ENCODE measurements at places on chromosomes 4 and X.

DNA sequence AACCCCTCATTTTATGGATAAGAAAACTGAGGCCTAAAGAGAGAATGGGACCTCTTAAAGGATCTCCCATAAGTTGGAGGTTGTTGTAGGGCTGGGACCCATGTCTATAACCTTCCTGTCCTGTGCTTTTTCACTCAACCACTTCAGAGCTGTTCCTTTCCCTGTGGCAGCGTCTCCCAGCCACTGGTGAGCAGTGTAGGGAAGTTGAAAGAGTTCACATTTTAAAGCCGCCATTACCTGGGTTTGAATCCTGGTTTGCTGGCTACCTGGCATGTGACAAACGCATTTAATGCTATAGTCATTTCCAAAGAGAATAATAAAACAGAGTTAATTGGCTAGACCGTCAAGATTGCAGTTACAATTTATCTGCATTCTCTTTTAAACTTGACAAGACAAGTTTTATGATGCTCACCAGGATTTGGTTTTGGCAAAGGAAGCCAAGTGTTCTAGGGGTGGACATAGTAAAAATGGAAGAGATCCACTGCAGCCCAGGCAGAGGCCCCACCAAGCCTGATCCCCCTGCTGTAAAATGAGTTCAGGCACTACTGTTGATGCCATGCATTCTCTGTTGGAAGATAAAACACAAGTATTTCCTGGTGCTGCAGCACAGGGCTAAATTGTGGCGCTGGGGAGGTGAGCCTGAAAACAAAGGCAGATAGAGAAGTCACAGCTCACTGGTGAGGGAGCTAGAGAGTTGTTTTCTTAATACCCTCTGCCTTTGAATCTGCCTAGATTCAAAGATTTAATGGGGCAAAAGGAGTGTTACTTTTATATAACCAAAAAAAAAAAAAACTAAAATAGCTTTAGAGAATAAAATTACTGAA lies 218.7 kb downstream of the NWD2 start:
- DNase-seq = no peak

GRCh38 chr4:24768006-24768405 lies 27.4 kb upstream of the SOD3 start:
- no peak for DNase-seq

GRCh38 chr4:164320847-164321246 lies 433.1 kb upstream of the SMIM31 start:
- DNase-seq = no peak

DNA sequence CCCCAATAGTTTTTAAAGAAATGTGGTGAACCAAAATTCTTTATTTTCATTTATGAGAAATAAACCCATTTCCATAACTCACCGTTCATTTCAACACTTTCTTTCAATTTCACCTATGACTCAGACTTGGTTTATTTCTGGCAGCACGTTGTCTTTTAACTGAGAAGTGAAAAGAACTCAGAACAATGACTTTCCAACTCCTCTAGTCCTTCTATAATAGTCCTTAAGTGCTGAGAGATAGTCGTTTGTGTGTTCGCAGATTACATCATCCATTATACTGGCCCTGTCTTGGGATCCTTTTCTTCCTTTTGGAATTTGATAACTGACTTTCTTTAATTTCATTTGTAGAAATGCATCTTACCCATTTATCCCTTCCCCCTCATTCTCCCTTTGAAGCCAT lies 113.6 kb downstream of the GLUD2 start:
- no peak for DNase-seq

GRCh38 chrX:87327267-87327666 lies 190.3 kb upstream of the KLHL4 start:
- no peak for DNase-seq

DNA sequence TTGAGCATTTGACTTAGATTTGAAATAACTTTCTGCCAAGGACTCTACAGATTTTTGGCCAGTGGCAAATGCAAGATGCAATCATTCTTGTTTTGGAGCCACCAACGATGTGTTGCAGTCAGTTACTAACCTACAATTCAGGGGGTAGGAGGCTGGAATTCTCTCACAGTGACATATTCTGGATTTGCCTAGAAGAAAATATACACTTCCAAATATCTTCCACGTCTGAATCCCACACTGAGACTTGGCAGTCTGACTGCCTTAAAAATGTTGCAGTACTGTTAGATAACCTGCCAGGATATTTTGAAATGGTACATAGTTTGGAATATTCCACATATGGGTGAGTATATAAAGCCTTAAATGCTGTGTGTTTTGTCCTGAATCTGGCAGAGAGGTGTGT lies 27.6 kb upstream of the AGTR2 start:
- DNase-seq = no peak

GRCh38 chr4:25321703-25322102 lies 9.1 kb downstream of the ZCCHC4 start:
- no peak for DNase-seq

DNA sequence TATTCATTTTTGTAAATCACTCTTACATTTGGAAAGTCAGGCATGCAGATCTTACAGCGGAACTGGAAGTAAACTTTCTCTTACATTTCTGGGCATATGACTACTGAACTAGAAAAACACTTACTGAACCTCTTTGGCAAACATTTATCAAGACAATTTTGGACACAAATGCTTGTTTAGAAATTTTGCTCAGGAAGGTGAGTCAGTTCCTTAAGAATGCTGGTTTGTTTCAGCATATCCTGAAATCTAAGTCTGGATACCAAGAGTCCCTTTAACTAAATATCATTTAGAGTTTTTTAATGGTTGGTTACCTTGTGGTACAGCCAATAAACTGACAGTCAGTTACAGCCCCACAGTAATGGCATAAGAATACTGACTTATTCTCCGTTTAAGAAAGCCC lies 15.0 kb downstream of the SHISA3 start:
- no peak for DNase-seq

- DNase-seq = no peak
Observed at GRCh38 chr4:86398187-86398586, 38.3 kb upstream of the MAPK10 start.

- no peak for DNase-seq
Observed at GRCh38 chr4:124028182-124028581, 631.6 kb downstream of the SPRY1 start.

GRCh38 chr4:183830438-183830985 lies 74.6 kb upstream of the STOX2 start:
- DNase-seq = no peak

DNA sequence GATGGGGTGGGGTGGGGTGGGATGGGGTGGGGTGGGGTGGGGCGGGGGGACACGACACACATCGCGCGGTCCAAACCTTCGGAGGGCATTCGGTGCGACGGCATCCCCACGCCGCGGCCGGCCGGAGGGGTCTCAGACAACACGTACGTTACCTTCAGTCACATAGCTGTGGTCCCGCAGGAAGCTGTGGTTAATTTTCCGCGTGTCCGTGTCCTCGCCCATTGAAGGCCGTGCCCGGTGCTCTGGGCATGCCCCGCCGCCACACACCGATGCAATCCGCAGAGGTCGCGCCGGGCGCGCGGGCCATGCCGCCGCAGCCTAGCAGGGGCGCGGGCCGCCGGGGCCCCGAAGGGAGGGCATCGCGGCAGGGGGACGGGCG lies 417 bp downstream of the PPP2R2C start:
- DNase-seq = no peak

DNA sequence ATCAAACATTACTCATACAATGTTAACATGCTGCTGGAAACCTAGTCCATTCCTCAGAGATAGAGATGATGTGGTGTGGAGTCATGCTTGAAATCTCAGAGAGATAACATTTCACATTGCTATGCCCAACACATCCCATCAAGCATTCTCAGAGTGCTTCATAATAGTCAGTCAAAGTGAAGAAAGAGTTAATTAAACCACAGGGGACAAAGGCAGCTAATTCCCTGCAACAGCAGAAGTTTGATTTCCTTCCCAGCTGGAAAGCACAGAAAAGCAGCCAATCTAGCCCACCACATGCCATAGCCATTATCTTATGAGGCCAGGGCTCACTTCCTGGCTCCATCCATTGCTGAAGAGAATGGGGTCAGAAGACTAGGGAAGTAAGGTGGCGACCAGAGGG lies 8.9 kb downstream of the KDR start:
- DNase-seq = no peak

DNA sequence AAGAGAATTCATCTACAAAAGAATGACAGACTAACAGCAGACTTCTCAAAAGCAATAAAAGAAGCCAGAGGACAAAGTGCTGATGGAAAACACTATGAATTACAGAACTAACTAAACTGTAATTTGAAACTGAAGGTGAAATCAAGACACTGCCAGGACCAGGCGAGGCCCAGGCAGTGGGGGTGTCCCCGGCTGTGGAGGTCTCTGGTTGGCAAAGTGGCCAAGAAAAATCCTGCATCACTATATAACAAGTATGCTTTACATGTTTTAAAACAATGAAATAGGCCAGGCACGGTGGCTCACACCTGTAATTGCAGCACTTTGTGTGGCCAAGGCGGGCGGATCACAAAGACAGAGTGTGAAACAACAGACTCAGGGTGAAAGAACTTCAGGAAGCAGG lies 32.9 kb downstream of the CHM start:
- no peak for DNase-seq

- DNase-seq = no peak
Observed at GRCh38 chrX:13864264-13864663, 47.4 kb upstream of the GPM6B start.

- no peak for DNase-seq
Observed at GRCh38 chr4:140099983-140100382, 54.0 kb downstream of the MAML3 start.

DNA sequence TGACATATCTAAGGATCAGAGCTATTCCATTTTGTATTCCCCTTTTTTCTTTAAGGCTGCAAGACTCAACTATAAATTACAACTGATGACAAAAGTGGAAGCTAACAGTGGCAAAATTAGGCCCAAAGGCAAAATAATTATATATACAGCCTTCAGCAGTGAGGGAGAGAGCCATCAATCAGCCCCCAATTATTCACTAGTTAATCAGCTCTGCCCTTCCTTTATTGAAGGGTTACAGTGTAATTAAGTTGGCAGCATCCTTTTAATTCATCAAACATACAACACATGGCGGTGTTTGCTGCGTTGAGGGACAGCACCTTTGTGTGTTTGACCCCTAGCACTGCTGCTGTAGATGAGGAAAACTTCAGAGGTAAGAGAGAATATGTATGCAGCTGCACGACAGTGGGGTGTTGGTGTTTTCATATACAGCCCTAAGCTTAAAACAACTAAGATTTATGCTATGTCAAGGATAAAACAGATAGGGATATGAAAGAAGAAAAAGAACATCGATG lies 973.9 kb upstream of the POU3F4 start:
- DNase-seq = no peak

DNA sequence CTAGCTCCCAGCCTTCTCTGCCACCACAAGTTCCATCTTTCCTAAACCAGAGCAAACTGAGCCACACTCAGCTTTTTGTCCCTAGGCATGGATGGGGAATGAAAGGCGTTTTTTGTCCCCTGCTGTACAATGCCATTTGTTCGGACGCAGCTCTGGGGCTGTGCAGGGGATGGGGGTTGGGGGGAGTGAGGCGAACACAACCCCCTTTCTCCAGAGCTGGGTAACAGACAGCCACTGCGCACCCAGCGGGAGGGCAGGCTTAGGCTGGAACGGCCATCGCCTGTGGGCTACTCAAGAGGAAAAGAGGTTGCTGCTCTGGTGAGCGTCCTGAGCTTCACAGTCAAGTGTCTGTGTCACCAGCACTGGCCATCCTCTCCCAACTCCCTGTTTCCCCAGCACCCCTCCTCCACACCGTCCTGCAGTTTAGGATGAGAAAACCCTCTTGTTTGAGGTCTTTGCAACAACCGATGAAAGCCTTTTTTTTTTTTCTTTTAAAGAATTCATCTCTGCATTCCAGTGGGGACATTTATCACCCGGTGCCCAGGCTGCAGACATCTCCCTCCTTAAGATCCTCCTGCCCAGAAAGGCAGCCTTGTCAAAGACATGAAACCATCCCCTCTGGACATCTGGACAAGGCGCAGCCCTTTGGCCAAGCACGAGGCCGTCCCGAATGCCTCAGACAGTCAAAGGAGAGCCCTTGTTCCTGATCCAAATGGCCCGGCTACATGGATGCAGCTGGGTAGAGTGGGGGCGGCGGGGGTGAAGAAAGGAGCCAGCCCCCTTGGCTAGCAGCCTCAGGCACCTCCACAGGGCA lies 419.6 kb downstream of the BCOR start:
- DNase-seq = no peak

- DNase-seq = no peak
Observed at GRCh38 chr4:23877758-23878229, 12.1 kb downstream of the PPARGC1A start.

DNA sequence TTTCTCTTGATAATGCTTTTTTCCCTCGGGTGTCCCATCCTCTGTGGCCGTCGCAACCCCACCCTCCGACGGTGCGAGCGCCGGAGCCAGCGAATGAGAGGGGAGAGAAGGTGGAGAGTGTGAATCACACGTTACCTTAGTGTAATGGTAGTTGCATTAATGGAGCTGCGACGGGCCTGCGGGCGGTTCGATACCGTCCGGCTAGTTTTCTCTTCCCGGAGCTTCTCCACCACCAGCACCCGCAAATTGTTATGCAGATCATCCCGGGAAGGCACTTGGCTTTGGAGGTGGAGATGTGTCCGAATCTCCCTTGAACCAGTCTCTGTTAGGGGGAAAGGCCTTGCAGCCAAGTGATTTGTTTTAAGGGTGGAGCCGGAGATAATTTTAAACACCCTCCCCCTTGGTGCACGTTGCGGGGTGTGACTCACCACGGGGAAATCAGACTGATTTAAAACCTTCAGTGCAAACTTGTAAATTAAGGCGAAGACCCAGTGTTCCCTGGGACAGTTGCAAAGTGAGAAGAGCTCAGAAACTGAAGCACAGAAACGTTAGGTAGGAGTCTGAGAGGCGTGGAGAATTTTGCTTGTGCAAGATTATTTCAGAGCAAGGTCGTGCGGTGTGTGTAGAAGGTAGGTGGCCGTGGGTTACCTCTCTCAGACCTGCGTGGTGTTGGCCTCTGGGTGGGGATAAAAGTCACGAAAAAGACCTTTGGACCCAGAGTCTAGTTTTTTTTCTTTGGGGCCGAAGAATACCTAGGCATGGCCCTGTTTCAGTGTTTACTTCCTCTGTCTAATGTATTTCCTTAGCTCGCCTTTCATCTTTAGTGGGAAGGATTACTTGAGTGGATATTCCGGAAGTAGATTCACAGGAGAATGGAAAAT lies 1.3 kb downstream of the AFF1 start:
- DNase-seq = peak; percentile 59

DNA sequence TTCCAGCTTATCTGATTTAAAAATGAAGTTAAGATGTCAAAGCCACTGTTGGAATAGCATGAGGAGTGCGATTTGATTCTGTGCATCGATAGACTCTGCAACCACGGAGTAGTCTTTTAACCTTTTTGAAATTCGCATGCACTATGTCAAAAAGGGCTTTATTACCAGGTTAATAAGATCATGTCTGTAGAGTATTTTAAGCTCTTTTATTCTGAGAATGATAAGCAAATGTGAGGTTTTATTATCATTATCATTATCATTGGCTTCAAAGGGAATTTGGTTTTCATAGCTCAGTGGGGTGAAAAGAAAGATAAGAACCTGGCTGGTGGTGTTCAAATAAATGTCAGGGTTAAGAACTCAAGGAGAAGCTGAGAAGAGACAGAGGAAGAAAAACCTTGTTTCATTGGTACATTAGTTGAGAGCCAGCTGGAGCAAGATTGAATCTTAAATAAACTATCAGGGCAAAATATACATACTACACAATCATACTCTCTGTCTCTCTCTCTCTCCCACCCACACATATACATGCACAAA lies 102.6 kb downstream of the MMRN1 start:
- no peak for DNase-seq

- no peak for DNase-seq
Observed at GRCh38 chrX:40570346-40571093, 10.2 kb upstream of the ATP6AP2 start.

- DNase-seq = no peak
Observed at GRCh38 chrX:19332983-19333382, 10.7 kb upstream of the PDHA1 start.

GRCh38 chrX:103846386-103846785 lies 14.3 kb upstream of the RAB9B start:
- DNase-seq = no peak
